Stimulated activated CD8-positive, alpha-beta memory T cell treated with anti-CD3 and anti-CD28 coated beads, Interleukin-15, amount 100 ng/mL, for 4 hours (primary cell): ENCODE measurements at places on chromosomes 1 and 21.

- DNase-seq: no peak
Measured at GRCh38 chr1:115274467-115274866, 63.6 kb downstream of the NGF start.

DNA sequence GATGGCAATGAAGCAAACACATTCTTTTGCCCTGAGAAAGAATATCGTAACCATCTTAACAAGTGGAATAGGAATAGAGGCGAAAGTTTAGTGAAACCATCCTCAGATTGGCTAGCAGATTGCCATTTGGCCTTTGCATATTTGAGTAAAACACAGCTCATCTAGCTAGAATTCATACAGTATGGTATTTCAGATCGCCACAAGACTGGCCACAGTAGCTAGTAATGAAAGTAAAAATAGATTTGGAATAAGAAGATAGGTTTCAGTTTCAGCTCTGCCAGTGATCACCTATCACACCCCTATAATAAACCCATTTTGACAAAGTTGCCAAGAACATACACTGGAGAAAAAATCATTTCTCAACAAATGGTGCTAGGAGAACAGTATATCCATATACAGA, 294.9 kb downstream of the LRRIQ3 start:
- no peak for DNase-seq

DNA sequence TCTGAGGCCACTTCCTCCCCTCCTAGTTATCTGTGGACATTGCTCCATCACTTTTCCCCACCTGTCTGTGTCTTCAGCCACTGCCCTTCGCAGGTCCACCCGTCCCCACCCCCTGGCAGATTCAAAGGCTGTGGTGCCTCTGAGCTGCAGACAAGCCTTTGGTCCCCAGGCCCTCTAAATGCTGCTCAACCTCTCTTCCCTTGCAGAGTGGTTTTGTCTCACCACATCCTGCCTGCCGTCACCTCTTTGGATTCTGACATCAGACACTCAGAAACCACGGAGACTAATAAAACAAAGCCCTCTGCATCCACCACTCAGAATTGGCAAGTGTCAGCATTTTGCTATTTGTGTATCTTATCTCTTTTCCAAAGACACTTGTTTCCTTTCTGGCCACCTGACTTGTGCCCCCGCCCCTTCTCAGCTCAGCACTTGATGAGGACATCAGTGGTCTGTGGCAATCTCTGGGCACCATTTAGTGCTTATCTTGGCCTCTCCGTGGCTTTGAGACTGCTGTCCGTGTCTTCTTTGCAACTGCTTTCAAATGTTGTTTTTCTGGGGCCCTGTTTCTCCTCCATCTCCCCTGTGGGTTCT, 7.7 kb downstream of the CNIH3 start:
- peak; percentile 38 for DNase-seq

- no peak for DNase-seq
Measured at GRCh38 chr1:154806333-154806732, 63.7 kb downstream of the KCNN3 start.

DNA sequence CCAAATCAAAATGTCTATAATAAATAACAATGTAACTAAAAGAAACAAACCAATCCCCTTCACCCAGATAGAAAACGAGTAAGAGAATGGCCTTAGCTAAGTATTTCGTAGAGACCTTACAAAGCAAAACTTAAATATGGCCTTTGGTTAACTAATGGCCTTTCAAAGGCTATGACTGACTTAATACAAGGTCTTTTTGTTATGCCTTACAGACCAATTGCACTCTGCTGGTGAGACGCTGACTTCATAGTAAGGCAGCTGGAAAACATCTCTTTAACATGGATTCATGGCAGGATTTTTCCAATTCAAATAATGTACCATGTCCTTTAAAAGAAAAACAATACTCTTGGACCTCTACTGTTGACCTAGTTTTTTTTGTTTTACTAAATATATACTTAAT, 15.8 kb upstream of the TBCE start:
- no peak for DNase-seq

GRCh38 chr1:3422638-3423037, 31.8 kb upstream of the ARHGEF16 start:
- no peak for DNase-seq

- no peak for DNase-seq
Measured at GRCh38 chr1:202586018-202586821, 124.0 kb downstream of the SYT2 start.

DNA sequence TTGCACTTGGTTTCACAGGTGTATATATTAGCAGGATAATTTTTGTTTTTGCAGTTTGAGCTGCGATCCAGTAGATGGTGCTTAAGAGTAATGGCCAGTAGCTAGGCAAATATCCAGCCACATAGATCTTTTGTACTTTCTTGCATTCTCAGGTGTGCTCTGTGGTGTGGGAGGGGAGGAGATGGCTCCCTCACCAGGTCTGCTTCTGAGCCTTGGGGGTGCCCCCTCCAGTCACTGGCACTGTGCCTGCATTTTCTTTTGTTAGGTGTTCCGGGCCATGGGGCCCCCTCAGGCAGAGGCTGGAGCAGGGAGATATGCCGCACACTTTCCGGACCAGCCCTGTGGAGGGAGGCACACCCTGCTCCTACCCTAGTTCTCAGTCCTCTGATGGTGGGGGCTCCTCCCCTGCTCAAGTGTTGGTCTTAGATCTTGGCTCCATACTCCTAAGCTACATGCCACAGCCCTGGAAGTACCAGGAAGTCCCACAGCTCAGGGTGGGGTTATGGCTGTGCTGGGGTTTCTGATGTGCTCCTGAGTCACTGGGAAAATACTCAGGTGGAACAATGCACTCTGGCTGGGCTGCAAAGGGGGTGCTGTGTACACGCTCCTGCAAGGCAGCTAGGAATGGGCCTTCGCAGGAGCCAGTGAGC, 197.6 kb upstream of the DMRTA2 start:
- no peak for DNase-seq

- no peak for DNase-seq
Measured at GRCh38 chr1:94962409-94963265, 35.7 kb upstream of the CNN3 start.

DNA sequence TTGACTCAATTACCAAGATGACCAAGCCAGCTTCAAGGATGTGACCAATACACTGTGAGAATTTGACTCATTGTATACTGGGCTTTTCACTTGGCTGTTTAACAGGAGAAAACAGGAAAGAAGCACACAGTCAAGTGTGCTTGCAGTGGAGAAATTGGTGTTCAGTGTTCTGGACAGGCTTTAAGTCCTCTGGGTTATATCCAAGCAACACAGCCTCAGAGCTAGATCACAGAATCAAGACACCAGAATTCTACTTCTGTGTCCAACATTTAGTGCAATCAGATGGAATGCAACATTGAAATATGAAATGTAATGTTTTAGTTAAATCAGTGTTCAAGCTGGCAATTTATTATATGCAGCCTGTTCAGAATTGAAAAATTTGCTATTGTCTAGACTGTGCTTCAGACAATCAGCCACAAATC, 694.4 kb downstream of the LTN1 start:
- DNase-seq: no peak

- no peak for DNase-seq
Measured at GRCh38 chr1:150874455-150875196, 1.8 kb downstream of the ARNT start.

DNA sequence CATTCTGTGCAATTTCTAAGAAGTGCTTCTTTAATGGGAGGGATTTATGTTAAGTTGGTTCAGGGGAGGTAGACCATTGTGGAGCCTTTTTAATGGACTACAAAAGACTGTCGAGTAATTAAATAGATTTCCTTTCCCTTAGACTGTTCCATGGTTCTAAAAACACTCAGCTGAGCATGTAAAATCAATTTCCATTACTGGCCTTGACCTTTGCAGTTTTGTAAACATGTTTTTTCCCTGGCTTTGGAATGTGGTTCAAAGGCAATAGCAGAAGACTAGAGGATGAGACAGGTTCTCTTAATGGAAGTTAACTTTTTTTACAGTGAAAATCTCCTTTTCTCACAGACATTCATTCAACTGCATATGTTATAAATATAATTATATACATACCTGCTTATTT, 37.6 kb upstream of the BTG3 start:
- no peak for DNase-seq

- DNase-seq: no peak
Measured at GRCh38 chr1:51442616-51443015, 76.5 kb downstream of the EPS15 start.

- DNase-seq: no peak
Measured at GRCh38 chr1:201714542-201715329, 114.2 kb upstream of the IPO9 start.

DNA sequence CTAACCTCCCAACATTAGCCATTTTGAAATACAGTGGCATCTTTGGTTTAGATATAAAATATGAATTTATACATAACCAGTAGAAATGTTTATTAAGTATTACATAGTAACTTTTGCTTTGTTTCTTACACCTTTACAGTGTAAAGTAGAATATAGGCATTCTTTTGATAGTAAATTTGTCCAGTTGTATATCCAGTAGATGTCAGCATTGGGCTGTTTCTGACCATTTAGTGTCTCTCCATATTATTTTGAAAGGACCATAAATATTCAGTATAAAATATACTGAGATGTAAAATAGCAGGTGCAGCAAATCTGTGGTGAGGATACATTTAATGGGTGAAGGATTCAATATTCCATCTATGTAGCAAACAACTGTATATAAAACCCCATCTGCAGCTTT, 115.8 kb upstream of the ZRANB2 start:
- DNase-seq: no peak

GRCh38 chr1:227756172-227756959, 21.1 kb downstream of the SNAP47 start:
- no peak for DNase-seq

- DNase-seq: no peak
Measured at GRCh38 chr1:203278082-203278884, 27.0 kb upstream of the BTG2 start.

GRCh38 chr1:213968146-213968825, 19.5 kb upstream of the PROX1 start:
- DNase-seq: no peak

GRCh38 chr1:39411526-39412478, 79.6 kb upstream of the BMP8A start:
- no peak for DNase-seq

DNA sequence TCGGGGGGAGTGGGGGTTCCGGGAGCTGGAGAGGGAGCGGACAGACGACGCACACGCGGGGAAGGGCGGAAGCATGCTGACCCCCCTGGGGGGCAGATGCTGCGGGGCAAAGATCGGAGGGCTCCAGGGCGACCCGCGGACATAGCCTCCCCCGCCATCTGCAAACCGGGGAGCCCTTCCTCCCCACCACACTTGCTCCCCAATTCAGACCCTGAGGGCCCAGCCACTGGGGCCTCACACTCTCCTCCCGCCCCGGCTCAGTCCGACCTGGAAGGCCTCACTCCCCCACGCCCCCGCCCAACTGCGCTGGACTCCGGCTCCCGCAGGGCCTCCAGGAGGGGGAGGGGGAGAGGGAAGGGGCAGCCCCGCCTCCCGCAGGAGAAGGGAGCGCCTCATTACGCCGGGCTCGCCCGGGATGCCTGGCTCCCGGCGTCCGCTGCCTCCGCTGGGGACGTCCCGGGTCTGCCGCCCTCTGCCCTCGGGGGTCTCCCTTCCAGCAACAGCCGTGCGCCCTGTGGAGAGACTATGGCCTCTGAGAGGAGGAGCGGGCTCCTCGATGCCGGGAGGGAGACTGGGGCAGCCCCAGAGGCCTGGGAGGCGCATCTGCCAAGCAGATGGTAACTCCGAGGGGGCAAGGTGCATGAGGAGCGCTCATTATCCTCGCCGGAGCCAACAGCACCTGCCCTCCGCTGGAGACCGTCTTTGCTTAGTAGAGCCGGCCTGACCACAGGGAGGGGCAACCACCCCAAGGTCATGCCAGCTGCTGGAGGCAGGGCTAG, 636 bp upstream of the CAMK2N1 start:
- DNase-seq: no peak

- no peak for DNase-seq
Measured at GRCh38 chr1:66253330-66253921, 280.5 kb upstream of the SGIP1 start.

GRCh38 chr1:202281316-202282024, 60.3 kb downstream of the UBE2T start:
- no peak for DNase-seq

DNA sequence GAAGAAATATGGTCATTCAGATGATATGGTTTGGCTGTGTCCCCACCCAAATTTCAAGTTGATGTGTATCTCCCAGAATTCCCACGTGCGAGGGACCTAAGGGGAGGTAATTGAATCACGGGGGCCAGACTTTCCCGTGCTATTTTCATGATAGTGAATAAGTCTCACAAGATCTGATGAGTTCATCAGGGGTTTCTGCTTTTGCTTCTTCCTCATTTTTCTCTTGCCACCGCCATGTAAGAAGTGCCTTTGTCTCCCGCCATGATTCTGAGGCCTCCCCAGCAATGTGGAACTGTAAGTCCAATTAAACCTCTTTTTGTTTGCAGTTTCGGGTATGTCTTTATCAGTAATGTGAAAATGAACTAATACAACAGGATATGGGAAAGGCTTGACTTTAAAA, 1.4 kb upstream of the DPM3 start:
- DNase-seq: no peak

GRCh38 chr1:11541956-11542355, 63.0 kb downstream of the DISP3 start:
- no peak for DNase-seq

GRCh38 chr1:1786836-1787605, 8.8 kb upstream of the NADK start:
- DNase-seq: no peak

- no peak for DNase-seq
Measured at GRCh38 chr1:222996310-222996975, 146.6 kb downstream of the TLR5 start.

DNA sequence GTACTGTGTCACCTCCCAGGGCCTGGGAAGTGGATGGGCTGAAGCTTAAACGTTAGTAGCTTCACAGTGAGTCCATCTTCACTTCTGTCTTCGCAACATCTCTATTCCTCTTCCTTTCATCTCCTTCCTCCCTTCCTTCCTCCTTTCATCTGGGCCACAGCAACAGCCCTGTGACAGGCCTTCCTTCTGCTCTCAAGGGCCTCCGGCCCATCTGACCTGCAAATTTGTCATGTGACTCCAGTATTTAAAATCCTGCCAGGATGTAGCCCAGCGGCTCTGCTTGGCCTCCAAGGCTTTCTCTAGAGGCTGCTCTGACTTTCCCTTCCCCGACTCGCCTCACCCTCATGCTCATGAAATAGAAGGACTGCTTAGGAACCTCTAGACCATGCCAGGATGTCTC, 10.9 kb upstream of the BATF3 start:
- DNase-seq: no peak

GRCh38 chr1:235063068-235063765, 65.4 kb downstream of the TOMM20 start:
- no peak for DNase-seq

- no peak for DNase-seq
Measured at GRCh38 chr1:211518330-211519289, 26.6 kb upstream of the RD3 start.
